ENCODE measurements at places on chromosomes 3 and 15.

- no peak for DNase-seq
These were observed 87.5 kb downstream of the GAP43 start for GRCh38 chr3:115710799-115711198.

GRCh38 chr3:160401291-160402095 is 2.0 kb downstream of the SMC4 start:
- DNase-seq = no peak

DNA sequence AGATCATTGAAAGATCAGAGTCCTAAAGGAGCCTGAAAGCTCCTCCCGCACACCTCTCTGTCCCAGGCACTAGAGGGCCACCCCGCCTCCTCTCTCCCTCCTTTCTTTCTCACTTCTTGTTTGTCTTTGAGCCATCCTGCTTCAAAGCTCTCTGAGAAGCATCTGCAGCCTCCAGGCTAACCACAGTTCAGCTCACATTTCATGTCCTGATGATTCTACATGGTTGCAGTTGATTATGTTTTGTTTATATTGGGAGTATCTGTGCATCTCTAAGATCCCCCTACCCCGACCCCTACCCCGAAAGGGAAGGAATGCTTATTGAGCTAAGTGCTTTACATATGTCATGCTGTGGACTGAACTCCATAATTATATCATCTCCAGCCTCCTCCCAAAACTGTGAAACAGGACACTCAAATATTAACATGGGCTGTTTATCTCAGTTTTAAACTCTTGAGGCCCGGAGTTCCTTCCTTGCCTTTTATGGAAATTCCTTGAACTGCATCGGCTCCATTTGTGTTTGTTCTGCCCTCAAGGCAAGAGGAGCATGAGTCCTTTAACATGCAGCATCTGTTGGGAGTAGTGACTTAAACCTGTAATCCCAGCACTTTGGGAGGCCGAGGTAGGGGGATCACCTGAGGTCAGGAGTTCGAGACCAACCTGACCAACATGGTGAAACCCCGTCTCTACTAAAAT is 30.9 kb downstream of the MGLL start:
- DNase-seq = no peak

GRCh38 chr15:83571820-83572707 is 81.9 kb upstream of the ADAMTSL3 start:
- no peak for DNase-seq

- DNase-seq = no peak
These were observed 68.7 kb downstream of the SRGAP3 start for GRCh38 chr3:9180764-9181117.

DNA sequence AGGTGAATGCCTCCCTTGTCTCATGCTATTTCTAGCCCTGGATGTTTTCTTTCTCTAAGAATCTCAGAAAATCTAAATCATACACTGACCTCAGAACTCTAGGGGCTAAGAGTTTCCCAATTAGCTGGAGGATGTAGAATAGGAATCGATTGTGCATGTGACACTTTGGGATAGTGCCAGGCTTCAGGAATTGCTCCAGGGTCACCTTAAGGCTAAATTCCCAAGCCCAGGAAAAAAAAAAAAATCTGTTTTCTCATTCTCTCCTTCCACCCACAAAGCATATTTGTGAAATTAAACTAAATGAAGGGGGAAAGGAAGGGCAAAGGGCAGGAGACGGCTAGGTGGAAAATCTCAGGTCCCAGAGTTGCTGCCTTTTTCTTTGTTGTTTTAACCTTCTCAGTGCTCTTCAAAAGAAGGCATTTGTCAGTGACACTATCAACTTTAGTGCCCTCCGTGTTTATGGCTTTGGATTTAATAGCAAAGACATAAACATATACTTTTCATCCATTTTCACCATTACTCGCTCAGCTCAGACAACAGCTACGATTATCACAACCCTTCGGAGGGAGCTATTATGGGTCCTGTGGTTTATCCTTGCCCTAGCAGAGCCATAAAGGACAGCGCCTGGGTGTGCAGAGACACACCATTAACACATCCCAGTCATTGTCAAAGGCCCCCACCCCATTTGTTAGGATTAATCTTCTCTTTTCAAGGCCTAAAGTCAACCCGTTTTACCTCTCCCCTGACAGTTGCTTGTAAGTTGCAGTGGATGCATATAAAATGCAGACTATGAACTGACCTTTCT is 271.7 kb downstream of the PDZRN3 start:
- no peak for DNase-seq

- no peak for DNase-seq
These were observed 1278.0 kb upstream of the GBE1 start for GRCh38 chr3:83039422-83039821.

DNA sequence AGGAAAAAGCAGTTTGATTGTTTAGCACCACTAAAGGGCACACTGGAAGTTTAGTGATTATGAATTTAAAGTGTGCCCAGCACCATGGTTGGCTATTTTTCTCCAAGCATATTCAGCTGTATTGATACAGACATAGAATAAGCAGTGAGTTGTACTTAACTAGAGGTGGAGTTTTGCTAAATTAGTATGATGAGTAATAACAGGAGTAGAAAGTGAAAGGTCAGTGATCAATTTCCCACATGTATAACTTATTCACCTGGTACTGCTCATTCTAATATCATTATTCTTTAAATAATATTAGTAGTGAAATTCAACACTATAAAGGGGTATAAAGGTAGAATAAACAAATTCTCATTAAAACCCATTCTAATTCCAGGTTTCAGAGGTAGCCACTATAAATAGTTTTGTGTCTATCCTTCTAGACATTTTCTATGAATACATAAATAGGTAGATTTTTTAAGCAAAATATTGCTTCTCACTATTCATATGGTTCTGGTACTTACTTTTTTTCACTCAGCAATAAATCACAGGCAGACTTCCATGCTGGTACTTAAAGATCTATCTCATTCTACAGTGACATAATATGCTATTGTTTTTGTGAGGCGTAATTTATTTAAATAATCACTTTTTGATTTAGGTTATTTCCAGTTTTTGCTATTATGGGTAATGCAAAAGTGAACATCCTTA is 732.9 kb downstream of the VGLL3 start:
- no peak for DNase-seq

GRCh38 chr15:88605189-88606069 is 15.7 kb upstream of the AEN start:
- DNase-seq = no peak

DNA sequence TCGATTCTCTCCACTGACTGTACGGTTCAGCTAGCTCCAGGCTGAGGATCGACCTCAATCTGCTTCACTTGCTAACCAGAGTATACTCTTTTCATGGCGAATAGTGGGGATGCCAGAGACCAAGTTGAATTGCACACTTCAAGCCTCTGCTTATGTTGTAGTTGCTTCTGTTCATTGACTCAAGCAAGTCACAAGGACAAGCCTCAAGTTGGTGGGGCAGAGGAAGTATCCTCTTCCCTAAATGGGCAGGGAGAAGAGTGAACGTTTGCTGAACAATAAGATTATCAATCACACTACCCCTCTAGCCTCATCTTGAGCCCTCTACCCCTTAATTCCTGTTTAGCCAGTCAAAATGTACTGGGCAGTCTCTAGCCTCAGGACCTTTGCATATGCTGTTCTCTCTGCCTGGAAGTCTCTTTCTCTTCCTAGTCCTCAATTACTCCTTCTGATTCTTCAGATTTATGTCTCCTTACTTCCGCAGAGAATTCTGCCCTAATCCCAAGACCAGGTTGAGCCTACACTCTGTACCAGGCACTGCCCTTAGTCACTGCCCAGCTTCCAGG is 390.4 kb upstream of the PROK2 start:
- DNase-seq = no peak

GRCh38 chr3:127413871-127414270 is 126.0 kb upstream of the PRR20G start:
- no peak for DNase-seq

DNA sequence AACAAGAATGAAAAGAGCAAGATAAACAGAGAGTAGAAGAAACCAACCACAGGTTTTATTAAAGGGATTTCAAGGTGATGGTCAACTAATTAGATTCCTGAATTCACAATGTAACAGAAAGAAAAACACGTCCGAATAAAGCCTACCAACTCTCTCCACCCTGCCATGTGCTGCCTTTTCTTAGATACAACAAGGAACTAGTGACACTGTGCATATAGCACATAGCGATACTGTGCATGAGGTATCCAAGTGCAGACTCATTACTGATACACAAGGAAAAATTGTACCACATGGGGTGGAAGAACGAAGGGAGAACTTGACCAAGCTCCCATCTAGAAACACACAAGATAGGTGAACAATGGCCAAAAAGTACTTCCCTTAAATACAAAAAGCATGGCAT is 154.6 kb downstream of the MAGI1 start:
- no peak for DNase-seq

DNA sequence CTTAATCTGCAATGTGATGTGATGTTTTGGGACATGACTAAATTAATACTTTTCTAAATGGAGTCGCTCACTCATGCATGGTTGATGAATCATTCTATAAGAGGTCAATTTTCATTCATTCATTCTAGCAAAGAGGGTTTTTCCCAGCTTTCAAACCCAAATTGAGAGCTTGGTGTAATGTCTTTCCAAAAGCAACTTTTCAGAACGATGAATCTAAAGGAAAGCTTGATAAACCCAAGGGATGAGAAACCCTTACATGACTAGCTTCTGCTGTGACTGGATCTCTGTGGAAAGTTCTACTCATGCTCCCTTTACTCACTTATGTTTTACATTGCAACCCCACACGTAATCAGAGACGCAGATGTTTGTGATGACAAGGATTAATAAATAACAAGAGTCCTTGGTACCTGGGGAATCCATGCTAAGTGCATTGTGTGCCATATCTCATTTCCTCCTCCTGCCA is 47.7 kb downstream of the PDZRN3 start:
- DNase-seq = no peak

Measured in T-helper 2 cell (primary cell).